Hematopoietic multipotent progenitor cell treated with erythropoietin and hydrocortisone succinate and interleukin-3 and kit ligand, for 4 days (in vitro differentiated cells): ENCODE measurements at places on chromosomes 6 and 20.
A peak's percentile ranks its signal among the peaks of the same experiment; 100 is the strongest.

- no peak for DNase-seq
Observed at GRCh38 chr20:49578436-49578835, 10.5 kb upstream of the PTGIS start.

DNA sequence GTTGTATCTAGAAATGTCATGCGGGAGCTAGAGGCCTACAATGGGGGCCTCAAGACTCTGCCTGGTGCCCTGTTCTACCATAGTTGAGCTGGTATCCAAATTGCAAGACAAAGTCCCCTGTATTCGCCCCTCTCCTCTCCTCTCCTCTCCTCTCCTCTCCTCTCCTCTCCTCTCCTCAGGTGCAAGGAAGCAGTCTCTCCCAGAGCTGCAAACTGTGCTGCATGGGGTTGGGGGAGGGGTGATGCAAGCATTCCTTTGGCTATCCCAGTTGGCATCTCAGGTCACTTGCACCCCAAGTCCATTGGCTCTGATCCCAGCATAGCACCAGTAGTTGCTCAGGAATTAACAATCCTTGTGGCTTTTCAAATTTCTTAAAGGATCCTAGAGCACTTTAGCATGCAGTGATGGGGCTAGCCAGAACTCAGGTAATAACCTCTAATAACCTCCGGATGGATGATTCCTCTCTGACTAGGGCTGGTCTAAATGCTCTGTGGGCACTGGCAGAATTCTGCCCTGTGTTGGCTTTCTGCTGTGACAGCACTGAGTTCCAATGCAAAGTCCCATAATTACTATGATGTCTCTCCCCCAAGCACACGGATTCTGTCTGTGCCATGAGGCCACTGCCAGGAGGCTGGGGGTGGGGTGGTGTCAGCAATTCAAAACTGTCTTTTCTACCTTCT lies 35.3 kb downstream of the TAF11 start:
- no peak for DNase-seq

- no peak for DNase-seq
Observed at GRCh38 chr6:55918639-55919038, 43.2 kb upstream of the BMP5 start.

DNA sequence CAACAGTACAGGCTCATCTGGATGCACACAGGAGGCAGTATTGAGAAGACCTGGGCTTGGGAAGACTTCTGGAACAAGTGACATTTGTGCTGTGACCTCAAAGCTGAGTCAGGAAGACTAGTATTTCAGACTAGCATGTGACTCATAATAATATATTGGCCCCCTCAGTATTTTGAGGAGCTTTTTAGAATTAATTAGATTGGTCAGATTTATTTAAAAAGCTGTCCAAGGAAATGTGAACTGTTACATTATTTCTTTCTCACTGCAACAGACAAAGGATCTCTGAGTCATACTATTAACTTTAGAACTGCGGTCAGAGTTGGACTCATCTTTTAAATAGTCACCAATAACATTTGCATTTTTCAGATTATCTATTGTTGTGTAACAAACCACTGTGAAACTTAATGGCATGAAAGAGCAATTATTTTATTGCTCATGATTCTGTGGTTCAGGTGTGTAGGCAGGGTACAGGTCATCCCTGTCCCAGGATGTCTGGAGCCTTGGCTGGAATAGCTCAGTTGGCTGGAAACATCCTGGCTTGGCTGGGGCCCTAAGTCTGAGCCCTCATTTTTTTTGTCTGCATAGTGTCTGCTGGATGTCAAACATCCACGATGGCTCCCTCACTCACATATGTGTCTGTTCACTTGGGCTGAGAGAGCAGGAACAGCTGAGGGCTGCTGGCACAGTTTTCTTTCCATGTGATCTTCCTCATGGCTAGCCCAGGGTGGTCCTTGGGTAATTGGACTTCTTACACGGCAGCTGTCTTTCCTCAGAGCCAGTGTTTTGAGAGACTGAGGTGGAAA lies 46.9 kb downstream of the MAP3K4 start:
- DNase-seq = no peak

- no peak for DNase-seq
Observed at GRCh38 chr20:58153121-58153520, 75.3 kb downstream of the ANKRD60 start.

GRCh38 chr6:56406276-56407269 lies 159.2 kb upstream of the COL21A1 start:
- DNase-seq = no peak

- DNase-seq = no peak
Observed at GRCh38 chr6:147900247-147900830, 391.8 kb downstream of the SAMD5 start.

- peak; percentile 71 for DNase-seq
Observed at GRCh38 chr20:24066076-24066700, 77.6 kb upstream of the GGTLC1 start.

GRCh38 chr6:164531736-164532135 lies 777.7 kb downstream of the C6orf118 start:
- no peak for DNase-seq

DNA sequence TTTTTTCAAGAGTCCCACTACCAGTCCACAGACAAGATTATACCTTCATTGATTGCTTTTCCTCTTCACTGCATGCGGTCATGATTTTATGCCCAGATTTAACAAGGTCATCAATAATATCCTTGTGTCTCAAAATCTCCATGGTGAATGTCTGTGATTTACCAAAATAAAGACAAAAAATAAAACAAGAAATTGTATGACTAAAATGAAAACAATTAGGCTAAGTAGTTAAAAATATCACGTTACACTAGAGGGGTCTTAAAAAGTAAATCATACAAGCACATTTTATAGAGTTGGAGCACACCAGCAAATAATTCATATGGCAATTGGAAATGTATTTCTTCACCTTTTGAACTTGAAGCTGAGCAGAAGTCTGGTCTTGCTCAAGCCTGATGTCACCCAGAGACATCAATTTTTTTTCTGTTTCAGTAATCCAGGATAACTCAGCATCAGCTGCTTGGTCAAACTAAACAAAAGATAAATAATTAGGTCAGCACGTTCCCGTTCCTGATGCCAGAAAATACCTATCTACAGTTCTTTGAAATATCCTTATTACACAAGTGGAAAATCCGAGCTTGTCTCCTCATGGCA lies 125.4 kb downstream of the DST start:
- no peak for DNase-seq

DNA sequence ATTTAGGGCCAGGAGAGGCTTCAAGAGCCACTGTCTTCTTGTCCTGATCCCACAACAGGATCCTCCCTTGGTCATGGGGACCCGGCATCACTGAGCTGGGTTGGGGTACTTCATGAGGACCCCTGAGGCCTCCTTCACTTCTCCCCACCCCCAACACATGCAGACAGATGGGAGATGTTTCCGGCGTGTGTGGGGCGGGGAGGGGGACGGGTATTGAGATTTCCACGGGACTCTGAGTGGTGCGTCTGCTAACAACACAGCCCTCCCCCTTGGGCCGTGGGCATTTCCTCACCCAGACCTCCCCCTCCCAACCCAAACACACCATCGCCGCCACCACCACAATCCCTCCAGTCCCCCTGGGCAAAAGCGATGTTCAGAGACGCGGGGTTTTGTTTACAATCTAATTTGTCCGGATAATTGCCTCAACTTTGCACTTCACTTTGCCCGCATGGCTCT lies 906 bp upstream of the FOXP4 start:
- DNase-seq = no peak

DNA sequence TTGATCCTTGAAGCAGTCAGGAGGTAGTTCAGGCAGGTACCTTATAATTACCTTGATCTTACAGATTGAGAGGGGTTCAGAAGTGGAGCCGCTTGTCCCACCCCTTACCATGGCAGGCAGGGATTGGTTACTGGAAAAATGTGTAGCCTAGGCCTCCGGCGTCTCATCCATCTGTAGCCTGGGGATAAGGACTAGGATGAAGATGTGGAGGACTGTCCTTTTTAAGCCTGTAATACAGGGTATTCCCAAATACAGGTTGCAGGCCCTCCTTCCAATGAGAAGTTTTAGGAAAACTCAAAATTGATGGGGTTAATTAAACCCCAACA lies 2.8 kb downstream of the HMGA1 start:
- no peak for DNase-seq

- peak; percentile 68 for DNase-seq
Observed at GRCh38 chr6:134117409-134117808, 65.0 kb upstream of the SLC2A12 start.

- DNase-seq = no peak
Observed at GRCh38 chr6:143535189-143535614, 23.7 kb upstream of the FUCA2 start.

- no peak for DNase-seq
Observed at GRCh38 chr6:129369737-129370136, 340.2 kb downstream of the ARHGAP18 start.

DNA sequence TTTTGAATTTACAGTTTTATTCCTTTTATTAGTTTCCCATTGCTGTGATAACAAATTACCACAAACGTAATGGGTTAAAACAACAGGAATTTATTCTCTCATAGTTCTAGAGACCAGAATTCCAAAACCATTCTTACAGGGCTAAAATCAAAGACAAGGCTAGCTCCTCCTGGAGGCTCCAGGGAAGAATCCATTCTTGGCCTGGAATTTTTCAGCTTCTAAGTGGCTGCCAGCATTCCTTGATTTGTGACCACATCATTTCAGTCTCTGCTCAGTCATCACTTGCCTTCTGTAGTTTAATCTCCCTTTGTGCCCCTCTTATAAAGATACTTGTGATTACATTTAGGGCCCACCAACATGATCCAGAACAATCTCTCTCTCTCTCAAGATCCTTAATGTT lies 897 bp upstream of the SEL1L2 start:
- no peak for DNase-seq

DNA sequence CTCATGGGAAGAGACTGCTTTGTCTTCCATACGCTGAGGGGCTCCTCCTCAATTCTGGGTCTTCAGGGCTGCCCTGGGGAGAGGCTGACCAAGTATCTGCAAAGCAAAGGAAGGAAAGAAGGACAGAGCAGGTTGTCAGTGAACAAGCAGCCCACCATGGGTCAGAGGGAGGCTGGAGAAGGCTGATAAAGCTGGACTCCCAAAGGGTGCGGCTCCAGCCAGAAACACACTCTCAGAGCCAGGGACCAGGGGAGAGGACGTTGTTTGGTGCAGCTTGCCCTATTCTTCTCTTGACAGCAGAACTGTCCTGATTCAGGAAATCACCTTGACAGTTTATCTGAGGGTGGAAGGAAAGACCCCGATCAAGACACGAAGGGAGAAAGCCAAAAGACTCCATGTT lies 10.4 kb upstream of the CTCFL start:
- DNase-seq = no peak

DNA sequence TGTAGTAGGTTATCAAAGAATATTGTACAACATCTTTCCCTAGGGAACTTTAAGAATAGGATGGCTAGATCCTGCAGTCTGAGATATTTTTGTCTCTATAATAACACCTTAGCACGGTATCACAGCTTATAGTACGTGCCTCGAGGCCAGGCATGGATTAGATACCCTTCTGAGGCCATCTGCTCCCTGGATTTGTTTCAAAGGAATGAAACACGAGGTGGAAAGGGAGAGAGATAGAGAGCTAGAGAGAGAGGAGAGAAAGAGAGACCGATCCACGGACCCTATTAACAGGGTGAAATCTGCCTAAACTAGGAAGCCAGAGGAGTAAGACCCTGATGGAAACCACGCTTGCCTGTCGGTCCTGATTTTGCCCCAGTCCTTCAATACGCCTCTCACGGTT lies 92.5 kb downstream of the CD83 start:
- no peak for DNase-seq

- DNase-seq = no peak
Observed at GRCh38 chr6:110620065-110620464, 143.7 kb upstream of the SLC22A16 start.

GRCh38 chr20:31715766-31716165 lies 6.9 kb downstream of the BCL2L1 start:
- DNase-seq = no peak

DNA sequence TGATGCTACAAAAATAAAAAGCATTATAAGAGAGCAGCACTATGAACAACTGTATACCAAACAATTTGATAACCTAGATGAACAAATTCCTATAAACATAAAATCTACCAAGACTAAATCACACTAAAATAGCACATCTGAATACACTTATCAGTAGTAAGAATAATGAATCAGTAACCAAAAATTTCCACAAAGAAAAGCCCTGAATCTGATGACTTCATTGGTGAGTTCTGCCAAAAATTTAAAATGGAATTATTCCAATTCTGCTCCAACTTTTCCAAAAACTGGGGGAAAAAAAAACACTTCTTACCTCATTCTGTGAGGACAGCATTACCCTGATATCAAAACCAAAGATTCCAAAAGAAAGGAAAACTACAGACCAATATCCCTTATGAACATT lies 206.2 kb downstream of the WDR27 start:
- no peak for DNase-seq

GRCh38 chr6:139482287-139482686 lies 107.8 kb upstream of the CITED2 start:
- no peak for DNase-seq

GRCh38 chr6:134452906-134453305 lies 135.0 kb upstream of the SGK1 start:
- DNase-seq = no peak

DNA sequence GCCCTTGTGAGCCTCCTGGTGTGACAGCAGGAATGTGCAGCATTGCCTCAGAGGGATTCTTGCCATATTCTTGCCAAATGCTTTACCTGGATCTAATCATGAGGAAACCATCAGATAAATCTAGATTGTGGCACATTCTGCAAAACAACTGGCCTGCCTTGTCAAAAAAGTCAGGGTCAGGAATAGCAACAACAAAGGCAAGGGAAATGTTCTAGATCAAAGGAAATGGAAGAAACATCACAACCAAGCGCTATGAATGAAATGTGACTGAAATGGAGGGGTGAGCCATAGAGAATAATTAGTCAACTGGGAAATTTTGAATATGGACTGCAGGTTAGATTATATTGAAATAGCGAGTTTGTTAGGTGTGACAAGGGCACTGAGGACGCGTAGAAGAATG lies 262.6 kb upstream of the CDYL start:
- DNase-seq = no peak

DNA sequence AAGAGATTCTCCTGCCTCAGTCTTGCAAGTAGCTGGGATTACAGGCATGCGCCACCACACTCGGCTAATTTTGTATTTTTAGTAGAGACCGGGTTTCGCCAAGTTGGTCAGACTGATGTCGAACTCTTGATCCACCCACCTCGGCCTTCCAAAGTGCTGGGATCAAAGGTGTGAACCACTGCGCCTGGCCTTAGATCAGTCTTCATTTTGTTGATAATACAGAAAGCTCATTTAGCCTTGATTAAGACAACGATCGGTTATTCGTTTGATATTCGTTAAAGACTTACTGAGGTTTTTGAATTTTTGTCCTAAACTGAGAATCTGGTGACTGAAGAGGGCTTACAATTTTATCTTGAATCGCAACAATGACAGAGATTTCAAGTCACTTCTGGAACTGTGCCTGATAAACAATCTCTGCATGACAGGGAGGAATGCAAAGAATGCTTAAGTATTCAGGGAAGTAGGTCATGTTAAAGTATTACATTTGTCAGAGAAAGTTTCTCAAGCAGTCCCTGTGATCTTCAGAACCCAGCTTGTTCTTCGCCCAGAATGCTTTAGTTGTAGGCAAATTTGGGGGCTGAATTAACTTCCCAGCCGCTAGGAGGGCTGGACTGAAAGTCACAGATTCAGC lies 14.8 kb downstream of the AKAP12 start:
- DNase-seq = no peak

- DNase-seq = no peak
Observed at GRCh38 chr6:159977255-159977903, 8.5 kb downstream of the IGF2R start.

GRCh38 chr6:87908978-87909811 lies 138.4 kb upstream of the SPACA1 start:
- no peak for DNase-seq
